CD4-positive, alpha-beta T cell (primary cell): ENCODE measurements at places on chromosomes 3 and 15. TPM values are rescaled to one million over a fixed set of nuclear protein-coding genes. Genes with fewer than 3 reads are reported as not detected.

CSPG5 gene
- total RNA-seq, result 0.39 TPM

AP4E1 gene
- total RNA-seq, result 6.3 TPM

BFSP2 gene
- total RNA-seq, result not detected

DNA sequence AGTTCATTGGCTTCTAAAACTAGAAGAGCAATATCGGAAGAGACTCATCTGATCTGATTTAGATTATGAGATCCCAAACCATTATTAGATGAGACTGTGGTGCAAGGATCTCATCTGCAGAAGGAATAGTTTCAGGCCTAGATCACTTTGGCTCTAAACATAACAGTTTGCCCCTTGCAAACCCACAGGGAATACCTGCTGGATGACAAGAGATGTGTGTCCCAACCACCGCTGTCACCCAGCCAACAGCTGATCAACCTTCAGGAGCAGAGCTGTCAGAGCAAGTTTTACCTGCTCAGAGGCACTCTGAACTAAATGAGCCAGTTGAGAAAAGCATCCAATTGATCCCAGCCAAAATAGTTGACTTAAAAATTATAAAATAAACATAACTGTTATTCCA lies 64.0 kb upstream of the ST3GAL6 start:
- DNase-seq, result no peak

CHAC1 gene
- total RNA-seq, result 0.42 TPM

CPN2 gene
- total RNA-seq, result not detected

- DNase-seq, result no peak
Measured at GRCh38 chr3:74643636-74644035, 29.2 kb upstream of the CNTN3 start.
